ENCODE measurements at places on chromosomes 7 and 10.

GRCh38 chr10:78321500-78321899 is 287.8 kb downstream of the RPS24 start:
- no peak for DNase-seq

DNA sequence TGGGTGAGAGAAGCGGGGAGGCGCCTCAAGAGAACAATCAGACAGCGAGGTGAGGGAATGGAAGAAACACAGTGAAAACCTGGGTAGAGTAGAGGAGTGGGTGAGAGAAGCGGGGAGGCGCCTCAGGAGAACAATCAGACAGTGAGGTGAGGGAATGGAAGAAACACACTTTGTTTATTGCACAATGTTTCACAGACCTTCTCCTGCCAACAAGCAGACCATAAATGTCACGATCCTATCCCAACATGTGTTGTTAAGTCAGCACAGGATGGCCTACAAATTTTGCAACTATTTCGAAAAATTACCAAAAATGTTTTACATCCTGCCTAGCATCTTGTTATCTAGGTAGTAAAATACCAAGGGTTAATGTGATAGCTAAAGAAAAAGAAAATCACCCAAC is 115.3 kb downstream of the JAZF1 start:
- DNase-seq = no peak

GRCh38 chr10:123530166-123530870 is 135.8 kb upstream of the GPR26 start:
- DNase-seq = no peak

GRCh38 chr7:71553306-71553705 is 421.4 kb downstream of the GALNT17 start:
- no peak for DNase-seq

DNA sequence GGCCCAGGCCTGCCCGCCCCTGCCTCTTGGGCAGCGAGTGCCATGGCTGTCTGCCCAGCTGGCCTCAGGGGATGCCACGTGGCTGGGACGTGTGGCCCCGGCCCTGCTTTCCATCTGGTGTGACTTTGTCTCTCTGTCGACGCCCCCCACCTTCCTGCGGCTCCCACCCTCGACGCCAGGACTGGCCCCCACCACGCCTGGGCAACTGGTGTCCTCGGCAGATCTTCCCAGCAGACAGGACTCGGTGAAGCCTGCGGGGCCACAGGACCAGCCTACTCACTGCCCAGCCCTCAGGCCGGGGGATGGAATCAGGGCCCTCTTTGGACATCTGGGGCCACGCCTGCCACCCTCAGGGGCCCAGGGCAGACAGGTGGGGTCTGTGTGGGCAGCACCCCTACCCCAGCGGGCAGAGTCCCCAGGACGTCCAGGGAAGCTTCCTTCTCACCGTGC is 55.1 kb downstream of the UNCX start:
- DNase-seq = no peak

DNA sequence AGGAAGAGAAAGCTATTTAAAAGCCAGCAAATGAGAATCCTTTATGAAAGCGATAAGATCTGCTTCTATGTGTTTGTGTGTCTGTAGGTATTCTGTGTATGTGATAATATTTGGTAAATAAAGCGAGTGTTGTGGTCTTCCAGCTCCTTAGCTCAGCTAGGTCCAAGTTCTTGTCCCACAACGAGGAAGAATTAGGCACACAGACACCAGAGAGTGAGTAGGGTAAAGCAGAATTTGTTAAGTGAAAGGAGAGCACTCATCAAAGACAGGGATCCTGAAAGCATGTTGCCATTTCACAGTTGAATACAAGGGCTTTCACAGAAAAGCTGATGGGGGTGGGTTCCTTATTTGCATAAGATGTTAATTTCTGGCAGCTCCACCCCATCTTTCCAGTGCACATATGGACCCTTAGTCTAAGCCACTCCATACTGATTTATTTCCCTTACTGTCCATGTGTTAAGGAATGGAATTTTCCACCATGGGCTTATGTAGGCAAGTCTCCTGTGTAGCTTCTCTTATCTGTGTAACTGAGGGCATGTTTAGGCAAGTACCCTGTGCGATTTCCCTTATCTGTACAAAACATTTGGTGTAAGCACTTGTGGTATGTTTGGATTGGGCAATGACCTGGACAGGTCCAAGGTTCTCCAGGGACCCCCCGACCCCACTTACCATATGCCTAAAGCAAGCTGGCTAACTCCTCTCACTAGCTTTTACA is 165.9 kb upstream of the VIPR2 start:
- no peak for DNase-seq

DNA sequence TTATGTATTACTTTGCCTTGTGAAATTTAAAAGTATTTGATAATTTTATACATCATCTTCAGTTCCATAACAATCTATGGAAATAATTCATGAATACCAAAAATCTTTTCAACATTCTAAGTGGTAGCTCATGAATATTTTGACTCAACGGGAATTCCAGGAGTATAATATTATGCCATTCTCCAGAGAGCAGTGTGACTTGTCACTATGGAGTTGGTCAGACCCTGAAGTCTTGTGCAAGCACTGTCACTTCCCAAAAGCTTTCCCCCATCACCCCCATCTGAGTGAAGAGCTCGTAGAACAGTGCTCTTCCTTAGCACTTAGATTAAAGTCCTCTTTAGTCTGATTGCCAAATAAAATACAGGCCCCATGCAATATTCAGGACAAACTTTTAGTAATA is 29.4 kb upstream of the CCNJ start:
- DNase-seq = no peak

GRCh38 chr10:2047679-2048078 is 310.4 kb upstream of the ADARB2 start:
- DNase-seq = no peak

- DNase-seq = no peak
Measured at GRCh38 chr7:100490483-100491191, 6.9 kb downstream of the NYAP1 start.

GRCh38 chr10:97922022-97922758 is 72.5 kb downstream of the GOLGA7B start:
- no peak for DNase-seq

GRCh38 chr7:106285855-106286492 is 1.2 kb upstream of the NAMPT start:
- peak; percentile 10 for DNase-seq

- no peak for DNase-seq
Measured at GRCh38 chr10:77214799-77215198, 422.8 kb downstream of the KCNMA1 start.

GRCh38 chr7:104453190-104453589 is 124.8 kb downstream of the LHFPL3 start:
- DNase-seq = no peak

DNA sequence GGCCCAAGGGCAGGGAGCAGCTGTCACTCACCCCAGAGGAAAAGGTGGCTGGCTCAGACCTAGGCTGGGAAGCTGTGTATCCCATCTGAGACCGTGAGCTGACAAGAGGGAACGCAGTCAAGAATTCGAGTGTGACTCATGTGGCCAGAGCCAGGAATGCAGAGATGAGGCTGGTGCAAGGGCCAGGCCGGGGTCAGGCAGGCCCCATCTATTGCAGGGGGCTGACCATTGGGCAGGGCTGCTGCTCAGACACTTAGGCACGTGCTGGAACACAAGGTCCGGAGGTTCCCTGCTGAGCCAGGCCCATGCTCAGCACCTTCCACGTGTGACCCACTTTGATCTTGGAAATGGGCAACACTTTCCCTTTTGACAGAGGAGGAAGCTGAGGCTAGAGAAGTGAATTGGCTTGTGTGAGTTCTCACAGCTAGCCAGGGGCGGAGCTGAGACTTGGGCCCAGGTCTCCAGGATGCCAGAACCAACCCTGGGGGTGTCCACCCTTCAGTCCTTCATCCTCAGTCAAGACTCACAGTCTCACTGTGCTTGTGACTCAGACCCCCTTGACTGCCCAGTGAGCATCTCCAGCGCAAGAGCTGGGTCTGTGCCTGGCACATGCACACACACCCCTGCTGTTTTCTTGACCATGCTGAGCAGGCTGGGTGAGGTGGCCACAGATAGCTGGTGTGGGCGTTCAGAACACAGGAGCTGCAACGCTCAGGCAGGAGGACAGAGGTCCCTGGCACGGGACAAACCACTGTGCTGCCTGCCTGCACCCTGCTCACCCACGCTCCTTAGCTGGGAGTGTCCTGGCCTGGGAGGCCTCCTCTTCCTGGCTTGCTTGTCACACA is 47.6 kb upstream of the PPIF start:
- no peak for DNase-seq

- DNase-seq = no peak
Measured at GRCh38 chr7:19772306-19772705, 1.1 kb downstream of the TMEM196 start.

DNA sequence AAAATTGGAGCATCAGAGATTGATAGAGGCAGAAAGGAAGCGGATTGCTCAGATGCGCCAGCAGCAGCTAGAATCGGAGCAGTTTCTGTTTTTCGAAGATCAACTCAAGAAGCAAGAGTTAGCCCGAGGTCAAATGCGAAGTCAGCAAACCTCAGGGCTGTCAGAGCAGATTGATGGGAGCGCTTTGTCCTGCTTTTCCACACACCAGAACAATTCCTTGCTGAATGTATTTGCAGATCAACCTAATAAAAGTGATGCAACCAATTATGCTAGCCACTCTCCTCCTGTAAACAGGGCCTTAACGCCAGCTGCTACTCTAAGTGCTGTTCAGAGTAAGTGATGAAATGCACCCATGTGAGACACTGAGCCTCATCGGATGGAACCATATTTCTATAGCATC is 33.1 kb downstream of the STAMBPL1 start:
- DNase-seq = no peak

- DNase-seq = no peak
Measured at GRCh38 chr10:125411724-125412123, 251.4 kb upstream of the CTBP2 start.

- no peak for DNase-seq
Measured at GRCh38 chr10:86752311-86752710, 4.1 kb upstream of the BMPR1A start.

DNA sequence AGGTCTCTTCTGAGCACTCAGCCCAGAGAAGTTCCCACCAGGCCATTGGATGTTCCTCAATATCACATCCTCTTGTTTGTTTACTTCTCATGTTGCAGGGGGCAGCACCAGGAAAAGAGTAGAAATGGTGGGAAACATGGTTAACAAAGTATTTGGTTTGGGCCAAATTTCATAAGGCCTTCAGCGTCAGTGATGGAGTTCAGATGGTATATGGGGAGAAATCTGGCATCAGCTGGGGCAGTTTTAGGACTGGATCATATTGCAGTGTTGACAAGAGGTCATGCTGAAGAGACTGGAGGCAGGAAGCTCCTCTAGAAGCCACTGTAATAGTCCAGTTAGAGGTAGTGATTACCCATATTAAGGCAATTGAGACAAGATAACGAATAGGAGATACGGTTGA is 200.0 kb downstream of the WDR11 start:
- DNase-seq = no peak

DNA sequence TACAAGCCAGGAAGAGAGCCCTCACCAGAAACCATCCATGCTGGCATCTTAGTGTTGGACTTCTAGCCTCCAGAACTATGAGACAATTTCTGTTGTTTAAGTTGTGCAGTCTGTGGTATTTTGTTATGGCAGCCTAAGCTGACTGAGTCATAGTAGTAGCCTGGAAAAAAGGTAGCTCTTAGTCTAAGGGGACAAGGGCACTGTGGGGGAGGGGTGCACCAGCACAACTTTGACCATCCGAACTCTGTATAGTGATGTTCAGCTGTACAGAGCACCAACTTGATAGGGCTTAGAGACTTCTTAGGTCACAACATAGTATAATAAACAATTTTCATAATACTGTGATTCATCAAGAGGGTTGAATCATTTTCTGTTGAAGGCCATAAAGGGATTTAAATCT is 14.3 kb downstream of the EIF4EBP2 start:
- no peak for DNase-seq

GRCh38 chr10:73076360-73077183 is 20.1 kb downstream of the P4HA1 start:
- DNase-seq = no peak

- no peak for DNase-seq
Measured at GRCh38 chr10:9926881-9927280, 1090.8 kb upstream of the CELF2 start.

GRCh38 chr10:98832738-98833137 is 386.0 kb upstream of the HPS1 start:
- DNase-seq = no peak

GRCh38 chr10:14578060-14578952 is 196.4 kb downstream of the FAM107B start:
- no peak for DNase-seq

DNA sequence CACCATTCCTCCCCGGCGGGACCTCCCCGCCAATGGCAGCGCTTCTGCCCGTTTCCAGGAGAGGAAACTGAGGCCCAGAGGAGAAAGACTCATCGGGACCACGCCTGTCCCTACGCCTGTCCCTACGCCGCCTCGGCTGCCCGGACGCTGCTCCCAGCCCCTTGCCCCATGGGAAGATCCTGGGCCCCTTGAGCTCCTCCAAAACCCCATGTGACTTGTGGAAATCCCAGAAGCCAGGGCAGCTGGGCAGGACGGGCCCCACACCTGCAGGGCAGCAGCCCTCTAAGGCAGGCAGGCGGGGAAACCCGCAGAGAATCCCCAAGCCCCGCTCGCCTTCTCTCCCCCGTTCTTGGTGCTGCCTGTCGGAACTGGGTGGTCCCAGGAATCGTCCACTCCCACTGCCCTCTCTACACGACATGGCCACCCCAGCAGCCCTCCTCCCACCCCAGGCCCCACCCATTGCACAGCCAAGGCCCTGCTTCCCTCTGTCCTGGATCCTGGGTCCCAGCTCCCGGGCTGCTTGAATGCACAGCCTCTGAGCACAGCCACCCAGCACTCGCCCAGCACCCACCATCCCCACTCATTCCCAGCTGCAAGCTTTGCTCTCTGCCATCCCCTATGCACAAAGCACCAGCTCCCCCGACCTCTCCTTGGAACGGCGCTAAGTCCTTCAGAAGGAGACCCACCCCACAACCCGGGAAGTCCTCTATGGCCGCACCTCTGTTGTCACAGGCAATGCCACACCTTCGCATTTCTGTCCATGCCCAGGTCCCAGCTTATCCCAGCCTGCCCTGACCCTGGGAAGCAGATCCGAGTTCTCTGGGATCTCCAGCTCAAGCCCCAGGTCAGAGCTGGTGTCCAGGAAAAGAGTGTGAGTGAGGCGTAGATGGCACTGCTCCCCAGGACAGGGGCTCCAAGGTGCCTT is 50.6 kb downstream of the SLC29A4 start:
- no peak for DNase-seq

- no peak for DNase-seq
Measured at GRCh38 chr10:130396044-130396443, 259.9 kb downstream of the GLRX3 start.

DNA sequence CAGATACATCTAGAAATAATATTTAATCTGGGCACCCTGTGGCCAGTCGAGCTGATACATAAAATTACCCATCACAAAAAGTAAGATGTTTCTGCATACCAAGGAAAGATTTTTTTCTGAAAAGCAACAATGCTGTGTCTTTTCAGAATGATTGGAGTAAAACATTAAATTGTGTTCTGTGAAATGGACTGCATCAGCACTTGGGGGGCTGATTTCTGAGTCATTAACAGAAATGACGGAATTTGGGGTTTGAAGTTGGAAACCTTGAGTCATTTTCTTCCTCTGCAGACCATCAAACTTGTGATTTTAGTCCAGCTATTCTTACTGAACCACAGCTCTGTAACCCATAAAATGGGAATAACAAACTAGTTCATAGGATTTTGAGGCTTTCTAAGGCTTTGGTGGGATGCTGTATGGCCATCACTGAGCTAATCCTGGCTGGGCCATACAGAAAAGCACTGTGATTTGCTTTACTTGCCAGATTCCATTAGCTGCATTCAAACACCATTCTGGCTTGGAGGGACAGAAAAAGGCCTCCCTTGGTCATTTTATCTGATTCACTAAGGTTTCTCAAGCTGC is 739.4 kb upstream of the IGFBP3 start:
- no peak for DNase-seq
